ENCODE measurements at places on chromosomes 3 and 15.
A peak's percentile ranks its signal among the peaks of the same experiment; 100 is the strongest.

GRCh38 chr3:51916418-51916817 lies 13.3 kb upstream of the IQCF1 start:
- no peak for DNase-seq

GRCh38 chr3:177921153-177921552 lies 615.1 kb upstream of the KCNMB2 start:
- no peak for DNase-seq

DNA sequence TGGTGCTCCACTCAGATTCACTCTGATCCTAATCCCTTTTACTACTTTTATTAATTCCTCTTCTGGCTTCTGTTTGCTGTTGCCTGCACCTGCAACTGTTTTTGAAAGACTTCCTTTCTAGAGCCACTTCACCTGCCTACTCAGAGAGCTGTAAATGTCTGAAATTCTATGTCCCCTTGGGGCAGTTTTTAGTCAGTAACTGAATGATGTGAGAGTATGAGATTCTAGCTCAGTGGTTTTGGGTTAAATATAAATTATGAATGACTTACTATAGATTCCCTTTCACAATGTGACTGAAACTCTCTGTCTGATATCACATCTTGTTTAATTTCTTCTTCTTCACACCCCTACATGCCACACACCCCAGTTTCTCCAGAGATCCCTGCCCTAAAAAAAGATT lies 47.8 kb upstream of the LRRC3B start:
- DNase-seq: no peak

DNA sequence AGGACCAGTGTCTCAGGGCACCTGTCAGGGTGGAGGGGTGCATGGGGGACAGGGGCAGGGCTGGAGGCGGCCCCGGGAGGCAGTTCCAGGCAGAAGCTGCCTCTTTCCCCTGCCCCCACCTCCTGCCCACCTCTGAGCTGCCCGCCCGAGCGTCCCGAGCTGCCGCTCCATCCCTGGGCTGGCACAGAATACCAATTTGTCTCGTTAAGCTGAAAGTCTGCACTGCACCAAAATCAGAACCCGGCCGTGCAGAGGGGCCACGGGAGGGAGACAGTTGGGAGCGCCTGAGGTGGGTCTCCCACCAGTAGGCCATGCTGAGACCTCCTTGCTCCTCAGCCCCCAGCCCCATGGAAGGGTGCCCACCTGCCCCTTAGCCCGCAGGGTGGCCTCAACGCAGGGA lies 1.3 kb upstream of the ATP2B2 start:
- DNase-seq: no peak

GRCh38 chr3:52052831-52053306 lies 3.5 kb downstream of the DUSP7 start:
- peak; percentile 84 for DNase-seq

GRCh38 chr3:192901435-192901834 lies 16.2 kb downstream of the MB21D2 start:
- DNase-seq: no peak

- no peak for DNase-seq
Measured at GRCh38 chr3:14877469-14877868, 58.7 kb downstream of the FGD5 start.

DNA sequence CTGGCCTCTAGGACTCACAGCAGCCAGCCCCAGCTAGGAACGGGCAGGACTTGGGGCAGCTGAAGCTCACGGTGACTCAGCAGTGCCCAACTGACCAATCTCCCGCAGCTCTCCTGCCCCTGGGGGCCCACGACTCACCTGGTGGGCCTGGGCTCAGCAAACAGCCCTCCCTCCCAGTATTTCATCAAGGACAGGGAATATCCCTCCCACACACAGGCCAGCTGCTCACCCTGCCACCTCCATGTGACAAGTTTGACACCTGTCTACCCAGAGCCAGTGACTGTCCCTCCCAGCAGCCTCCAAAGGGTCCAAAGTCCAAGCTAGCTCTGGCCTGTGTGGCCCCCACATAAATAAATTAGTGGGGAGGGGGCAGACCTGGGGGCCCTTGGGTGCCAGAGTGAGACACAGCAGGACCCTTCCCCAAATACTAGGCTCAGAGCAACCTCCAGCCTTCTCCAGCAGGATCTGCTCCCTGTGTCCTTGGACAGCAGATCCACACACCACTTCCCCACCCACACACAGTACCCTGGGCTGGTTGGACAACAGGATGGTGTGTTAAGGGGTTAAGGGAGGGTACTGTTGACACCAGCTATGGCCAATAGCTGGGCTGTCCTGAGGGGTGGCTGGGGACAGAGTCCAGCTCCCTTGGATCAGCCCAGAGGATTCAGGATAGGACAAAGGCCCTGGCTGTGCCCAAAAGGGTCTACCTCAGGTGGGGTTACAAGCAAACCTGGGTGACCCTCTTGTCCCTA lies 4.3 kb downstream of the GNAT1 start:
- DNase-seq: no peak

DNA sequence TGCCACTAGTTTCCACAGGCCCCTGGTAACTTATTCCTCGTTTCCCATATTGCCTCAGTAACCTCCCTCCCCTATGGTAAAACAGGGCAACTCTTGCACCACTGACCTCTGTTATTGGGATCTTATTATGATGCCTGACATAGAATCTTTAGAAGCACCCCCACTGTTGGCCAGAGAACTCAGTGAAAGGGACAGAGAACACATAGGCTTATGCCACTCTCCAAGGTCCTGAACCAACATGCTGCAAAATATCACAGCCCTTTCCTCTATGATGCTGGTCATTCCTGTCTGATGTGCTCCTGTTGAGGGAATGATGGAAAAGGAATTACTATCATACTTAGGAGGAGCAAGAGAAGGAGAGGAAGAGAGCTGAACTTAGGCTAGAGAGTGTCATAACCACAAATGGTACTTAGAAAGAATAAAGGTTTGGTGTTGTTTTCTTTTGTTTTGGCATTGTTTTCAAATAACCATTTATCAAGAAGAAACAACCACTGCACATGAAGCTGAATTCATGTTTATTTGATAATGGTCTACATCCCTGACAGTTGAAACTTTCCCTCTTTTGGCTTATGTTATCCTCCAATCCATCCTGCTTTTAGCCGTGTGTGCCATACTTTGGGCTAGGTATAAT lies 330.2 kb downstream of the EPHB1 start:
- DNase-seq: no peak

DNA sequence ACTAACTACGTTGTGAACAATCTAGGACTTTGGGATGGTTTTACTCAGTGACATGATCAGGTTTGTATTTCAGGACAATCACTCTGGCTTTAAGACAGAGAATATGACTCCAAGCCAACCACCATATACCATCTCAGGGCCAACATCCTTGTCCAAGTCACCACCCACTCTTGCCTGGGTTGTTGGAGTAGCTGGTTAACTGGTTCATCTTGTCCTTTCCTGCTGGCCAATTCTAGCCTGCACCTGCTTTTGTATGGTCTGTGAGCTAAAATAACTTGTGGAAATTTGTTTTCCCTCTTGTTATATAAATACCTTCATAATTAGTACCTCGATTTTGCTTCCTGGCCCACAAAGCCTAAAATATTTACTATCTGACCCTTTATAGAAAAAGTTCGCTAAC lies 306.8 kb upstream of the STT3B start:
- DNase-seq: no peak

GRCh38 chr3:110894574-110894973 lies 177.0 kb upstream of the NECTIN3 start:
- DNase-seq: no peak

DNA sequence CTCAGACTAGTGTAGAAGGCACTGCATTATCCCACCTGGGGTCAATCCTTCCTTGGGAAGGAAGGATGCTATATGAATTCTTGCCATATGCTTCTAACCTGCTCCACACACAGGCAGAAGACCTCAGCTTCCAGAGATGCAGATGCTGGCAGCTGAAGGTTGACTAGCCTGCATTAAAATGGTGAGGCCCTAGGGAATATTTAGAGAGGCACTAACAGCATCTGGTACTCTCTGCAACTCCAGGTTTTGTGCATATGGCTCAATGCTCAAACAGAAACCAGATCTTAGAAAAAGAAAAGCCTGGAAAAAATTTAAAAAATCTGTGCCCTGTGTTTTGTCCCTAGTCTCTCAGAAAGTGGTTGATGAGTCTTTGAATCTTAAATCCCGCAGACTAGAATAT lies 56.0 kb upstream of the MYRIP start:
- DNase-seq: no peak

DNA sequence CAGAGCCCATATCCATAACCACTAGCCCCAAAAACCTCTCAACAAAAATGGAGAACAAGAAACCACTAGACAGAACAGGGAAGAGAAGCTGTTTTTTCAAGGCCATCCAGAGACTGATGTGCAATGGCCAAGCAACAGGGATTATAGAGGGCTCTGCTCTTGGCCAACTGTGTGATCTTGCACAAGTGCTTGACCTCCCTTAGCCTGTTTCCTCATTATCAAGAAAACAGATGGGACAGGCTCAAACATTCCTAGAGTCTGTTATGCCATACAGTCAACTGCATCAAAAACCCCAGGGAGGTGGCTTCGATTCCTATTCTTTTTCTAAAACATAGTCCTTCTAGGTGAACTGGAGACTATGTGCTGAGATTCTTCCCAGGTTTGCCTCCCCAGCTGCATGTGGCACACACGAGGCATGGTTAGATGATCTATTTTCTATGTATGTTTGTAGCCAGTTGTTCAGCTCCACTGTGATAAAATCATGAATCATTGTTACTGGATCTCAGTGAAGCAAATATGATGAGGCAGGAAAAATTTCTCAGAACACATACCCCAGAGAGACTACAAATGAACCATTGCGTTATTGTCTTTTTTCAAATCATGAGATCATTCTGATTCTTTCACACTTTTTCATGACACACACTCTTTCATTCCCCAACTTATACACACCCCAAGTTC lies 132.9 kb upstream of the TGFBR2 start:
- no peak for DNase-seq

GRCh38 chr3:1987980-1988379 lies 110.7 kb upstream of the CNTN4 start:
- DNase-seq: no peak

DNA sequence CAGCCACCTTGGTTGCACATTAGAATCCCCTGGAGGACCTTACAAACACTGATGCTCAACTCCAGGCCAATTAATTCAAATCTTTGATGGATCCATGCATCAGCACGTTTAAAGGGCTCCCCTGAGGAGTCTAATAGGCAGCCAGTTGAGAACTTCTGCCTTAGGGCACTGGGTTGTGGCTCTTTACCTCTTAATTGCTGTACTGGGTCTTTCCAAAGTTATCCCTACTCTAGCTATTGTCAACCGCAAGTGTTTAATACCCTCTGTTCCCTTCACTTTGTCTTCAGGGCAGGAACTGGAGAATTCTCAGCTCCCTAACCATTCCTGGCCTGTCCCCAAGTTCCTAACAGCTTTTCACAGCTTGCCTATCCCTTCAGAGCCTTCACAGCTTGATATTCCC lies 15.0 kb upstream of the FAM174B start:
- no peak for DNase-seq

GRCh38 chr3:46406788-46407611 lies at the start of the genes CCR5AS and CCRL2:
Gene CCR5AS (minus strand): TSS chr3:46407066.
Gene CCRL2 (plus strand): TSS chr3:46407259. CDS start chr3:46408080, 821 bp downstream.
- no peak for DNase-seq

DNA sequence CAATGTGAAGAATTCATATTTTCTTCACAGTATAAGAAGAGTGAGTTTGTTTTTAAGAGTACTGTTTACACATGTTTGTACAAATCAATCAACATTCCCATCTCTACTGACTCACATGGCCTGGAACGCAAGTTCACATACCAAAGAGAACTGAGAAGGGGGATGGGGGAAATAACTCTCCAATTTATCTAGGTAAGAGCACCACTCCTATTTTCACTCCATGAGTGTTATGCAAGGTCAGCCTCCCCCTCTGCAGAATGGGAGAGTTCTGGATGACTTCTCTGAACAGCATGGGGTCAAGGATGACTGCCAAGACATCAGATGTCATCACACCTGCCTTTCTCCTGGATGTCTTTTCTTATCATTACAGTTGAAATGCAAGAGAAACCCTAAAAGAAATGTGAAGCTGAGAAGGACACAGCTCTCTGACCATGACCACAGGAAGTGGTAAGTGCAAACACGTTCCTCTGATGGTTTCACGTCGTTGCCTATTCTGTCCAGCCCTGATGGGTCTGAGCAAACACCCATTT lies 95.2 kb downstream of the SEMA6D start:
- DNase-seq: no peak

- no peak for DNase-seq
Measured at GRCh38 chr3:134029256-134029733, 430 bp downstream of the SLCO2A1 start.

- DNase-seq: no peak
Measured at GRCh38 chr3:18872466-18872865, 275.8 kb upstream of the KCNH8 start.

- DNase-seq: no peak
Measured at GRCh38 chr15:89677381-89677780, 1.8 kb downstream of the PLIN1 start.

DNA sequence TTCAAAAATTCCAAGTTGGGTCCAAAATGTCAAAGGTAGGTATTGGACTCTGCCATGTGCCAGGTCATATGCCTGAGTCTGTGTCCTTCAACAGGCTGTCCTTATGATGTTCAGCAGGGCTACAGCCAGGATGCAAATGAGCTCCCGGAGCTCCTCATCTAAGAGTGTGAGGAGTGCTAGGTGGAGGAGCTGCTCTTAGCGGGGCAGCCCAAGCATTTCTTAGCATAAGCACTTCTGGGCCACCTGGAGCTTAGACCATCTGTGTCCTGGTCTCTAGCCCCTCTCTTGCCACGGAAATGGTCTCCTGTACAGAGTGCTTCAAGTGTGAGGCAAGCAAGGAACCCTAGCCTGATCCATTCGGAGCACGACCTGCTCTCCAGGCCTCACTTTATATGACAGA lies 64.6 kb upstream of the PRR23C start:
- DNase-seq: no peak

DNA sequence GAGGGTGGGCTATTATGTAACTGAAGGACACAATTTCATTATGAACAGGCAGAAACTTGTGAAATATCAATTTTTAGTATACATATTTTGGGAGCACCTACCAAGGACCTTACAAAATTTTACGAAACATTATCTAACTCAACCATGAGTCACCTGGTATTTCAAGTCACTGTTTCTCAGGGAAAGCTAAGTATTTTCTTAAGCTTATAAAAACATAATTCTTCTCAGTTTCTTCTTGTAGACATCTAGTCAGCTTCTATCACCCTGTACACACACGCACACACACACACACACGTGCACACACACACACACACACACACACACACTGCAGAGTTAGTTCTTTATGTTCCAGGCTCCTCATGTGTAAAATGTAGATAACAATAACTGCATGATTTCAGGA lies 658.3 kb downstream of the TUSC7 start:
- DNase-seq: no peak

DNA sequence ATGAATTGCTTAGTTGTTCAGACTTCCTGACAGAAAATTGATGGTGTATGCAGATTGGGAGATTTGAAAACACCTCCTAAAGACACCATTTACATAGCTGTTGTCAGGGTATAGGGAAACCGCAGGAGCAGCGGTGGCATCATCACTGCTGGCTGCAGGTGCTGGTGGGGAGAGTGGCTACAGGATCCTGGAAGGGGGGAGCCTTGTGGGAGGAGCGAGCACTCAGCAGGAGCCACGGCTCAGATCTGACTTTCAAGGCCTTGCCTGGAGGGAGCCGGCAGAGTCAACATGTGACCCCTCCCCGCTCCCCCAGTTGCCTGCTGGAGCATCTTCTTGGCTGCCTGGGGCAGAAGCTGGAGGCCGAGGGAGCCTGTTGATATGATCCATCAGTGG lies 26.1 kb downstream of the EDEM1 start:
- no peak for DNase-seq

GRCh38 chr15:73941044-73941443 lies 14.8 kb downstream of the LOXL1 start:
- DNase-seq: no peak

- DNase-seq: no peak
Measured at GRCh38 chr3:54376142-54376807, 253.9 kb downstream of the CACNA2D3 start.
